ENCODE measurements at places on chromosomes 2 and 18.

GRCh38 chr18:21439431-21439846 is 161.1 kb downstream of the ESCO1 start:
- DNase-seq = no peak

DNA sequence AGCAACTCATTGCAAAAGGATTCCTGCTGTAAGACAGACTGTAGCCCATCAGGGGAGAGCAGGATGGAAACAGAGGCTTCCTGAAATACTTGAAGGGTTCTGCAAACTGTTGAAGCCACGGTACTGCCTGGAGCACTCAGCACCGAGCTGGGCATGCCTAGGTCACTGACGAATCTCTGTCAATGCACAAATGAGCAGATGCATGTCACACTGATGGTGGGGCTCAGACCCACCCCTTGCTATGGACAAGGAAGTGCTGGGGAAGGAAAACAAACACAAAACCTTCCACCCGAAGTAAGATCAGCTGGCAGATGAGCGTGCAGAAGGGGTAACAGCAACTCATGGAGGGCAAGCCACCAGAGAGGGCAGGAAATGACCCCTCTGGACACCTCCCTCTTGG is 136.7 kb downstream of the BCL2 start:
- DNase-seq = no peak

DNA sequence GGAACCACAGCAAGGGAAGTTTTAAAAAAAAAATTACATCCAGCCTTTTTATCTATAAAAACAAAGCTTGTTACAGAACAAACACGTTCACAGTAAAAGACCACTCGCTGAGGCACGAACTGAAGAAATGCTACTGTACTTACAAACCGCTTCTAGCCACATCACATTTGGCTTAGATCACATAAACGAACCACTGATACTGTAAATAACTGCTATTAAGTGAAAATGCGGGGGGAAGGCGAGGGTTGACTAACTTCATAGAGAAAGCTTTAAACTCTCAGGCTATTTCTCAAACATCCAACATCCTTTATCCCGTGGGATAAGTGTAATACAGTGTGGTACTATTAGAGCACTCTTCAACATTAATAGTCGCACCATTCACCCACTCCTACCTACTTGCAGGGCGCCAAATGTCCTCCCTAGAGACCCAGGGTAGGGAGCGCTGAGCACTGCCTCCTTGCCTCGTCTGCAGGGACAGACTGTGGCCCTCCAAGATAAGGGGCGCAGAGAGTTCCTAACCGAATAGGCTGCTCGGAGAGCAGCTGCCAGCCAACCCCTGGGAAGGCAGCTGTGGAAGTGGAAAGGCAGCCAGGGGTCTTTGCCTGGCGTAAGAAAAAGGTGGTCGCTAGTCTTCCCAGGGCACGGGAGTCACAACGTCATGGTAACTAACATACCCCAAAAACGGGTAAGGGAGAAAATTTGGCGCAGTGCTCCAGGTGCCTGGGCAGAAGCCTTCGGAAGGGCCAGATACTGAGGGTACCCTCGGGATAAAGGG is 854 bp downstream of the GPR155 start:
- no peak for DNase-seq

DNA sequence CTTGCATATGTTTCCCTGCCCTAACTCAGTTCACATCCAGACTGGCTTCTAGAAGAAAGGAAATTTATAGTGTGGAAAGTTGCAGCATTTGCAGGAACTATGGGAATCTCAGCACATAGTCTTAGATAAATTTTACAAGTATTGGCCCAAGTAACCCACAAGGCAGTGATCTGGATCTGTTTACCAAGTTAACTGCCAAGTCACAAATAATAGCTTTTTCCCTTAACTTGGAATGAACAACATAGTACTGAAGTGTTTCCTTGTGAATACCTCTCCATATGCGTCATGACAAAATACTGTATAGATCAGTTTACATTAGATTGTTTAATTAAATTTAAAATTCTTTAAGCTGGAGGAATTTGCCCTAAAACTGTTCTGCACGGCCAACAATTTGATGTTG is 255.8 kb upstream of the EPAS1 start:
- no peak for DNase-seq

DNA sequence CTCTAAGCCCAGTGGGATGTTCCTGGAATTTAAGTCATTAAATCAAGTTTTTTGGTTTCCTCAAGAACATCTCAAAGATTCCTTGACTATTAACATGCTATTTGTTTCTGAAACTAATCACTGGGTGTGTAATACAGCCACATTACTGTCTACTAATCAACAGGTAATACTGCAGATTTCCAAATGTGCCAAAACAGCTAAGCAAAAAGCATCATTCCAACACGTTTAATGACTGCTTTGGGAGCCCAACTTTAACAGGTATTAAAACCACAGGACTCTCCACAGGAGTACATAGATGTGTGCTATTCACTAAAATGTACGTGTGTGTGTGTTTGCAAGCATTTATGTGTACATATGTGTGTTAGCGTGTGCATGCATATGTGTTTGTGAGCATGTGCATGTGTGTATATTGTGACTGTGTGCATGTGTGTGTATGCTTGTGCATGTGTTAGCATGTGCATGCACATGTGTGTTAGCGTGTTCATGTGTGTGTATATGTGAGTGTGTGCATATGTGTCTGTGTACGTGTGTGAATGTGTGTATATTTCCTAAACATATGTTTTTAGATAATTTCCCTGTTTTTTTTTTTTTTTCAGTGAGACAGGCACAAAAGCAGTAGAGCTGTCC is 80.7 kb downstream of the BCL11A start:
- no peak for DNase-seq

DNA sequence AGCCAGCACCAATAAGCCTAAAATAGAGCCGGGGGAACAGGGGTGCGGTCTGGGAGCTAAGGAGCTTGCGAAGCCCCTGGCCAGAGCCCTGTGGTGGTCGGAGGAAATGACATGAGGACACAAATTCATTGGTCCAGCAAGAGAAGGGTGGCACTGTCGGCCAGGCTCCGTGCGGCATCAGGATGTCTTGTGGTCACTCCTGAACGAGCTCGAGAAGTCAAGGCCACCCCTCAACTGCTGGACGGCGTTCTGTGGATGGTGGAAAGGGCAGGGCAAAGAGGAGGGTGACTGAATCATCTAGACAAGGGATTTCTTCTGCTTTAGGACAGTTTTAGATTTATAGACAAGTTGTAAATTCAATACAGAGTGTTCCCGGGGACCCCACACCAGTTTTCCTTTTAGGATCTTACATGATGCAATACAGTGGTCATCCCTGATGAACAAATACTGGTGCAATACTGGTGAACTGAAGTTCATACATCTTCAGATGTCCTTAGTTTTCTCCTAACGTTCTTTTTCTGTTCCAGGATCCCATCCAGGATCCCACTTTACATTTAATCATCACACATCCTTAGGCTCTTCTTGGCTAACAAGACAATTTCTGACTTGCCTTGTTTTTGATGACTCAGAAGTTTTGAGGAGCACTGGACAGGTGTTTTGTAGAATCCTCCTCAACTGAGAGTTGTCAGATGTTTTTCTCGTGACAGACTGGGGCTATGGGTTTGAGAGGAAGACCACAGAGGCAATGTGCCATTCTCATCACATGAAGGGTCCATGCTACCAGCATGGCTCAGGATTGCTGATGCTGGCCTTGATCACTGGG is 13.2 kb downstream of the EDAR start:
- no peak for DNase-seq

DNA sequence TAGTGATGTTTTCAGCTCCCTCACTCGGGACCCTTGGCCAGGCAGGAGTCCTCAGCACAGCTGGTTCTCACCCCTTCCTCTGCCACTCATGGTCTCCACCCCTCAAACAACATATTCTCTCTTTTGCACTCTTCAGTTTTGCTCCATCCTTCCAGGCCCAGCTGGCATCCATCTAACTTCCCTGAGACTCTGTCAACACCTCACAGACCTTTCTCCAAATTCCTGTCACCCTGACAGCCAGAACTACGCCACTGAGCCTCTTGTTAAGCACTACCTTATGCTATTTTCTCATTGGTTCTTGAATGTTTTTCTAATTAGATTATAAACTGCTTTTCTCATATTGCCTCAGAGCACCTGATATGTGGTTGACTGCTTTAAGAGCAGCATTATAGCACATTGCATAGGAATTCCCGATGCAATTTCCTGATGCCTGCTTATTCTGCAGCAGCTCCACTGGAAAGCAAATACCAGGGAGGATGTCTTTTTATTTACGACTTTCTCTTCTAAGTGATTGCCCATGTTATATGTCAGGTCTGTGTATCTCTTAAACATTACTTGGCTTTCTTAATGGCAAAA is 12.4 kb upstream of the INO80C start:
- DNase-seq = no peak

DNA sequence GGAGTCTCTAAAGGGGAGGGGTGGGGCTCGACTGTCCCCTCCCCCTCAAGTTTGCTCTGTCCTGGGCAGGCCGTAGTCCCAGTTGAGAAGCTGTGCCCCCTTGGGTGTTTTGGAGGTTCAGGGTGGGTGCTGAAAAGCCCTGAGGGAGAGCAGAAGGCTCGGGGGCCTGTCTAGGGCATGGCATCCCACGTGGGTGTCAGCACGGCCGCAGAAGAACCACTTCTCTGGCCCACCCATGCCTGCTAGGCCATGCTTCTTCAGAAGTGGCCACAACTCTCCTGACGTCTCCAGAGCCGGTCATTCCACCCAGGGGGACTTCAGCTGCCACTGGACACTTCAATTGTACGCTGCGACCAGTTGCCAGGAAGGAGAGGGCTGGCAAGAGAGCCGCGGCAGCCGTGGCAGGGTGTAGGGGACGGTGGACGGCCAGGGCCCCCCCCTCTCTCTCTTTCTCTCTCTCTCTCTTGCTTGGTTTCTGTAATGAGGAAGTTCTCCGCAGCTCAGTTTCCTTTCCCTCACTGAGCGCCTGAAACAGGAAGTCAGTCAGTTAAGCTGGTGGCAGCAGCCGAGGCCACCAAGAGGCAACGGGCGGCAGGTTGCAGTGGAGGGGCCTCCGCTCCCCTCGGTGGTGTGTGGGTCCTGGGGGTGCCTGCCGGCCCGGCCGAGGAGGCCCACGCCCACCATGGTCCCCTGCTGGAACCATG is at the start of gene INPP5D:
TSS of gene INPP5D (plus strand) at position 546 of the 704 bp plus-strand sequence. CDS start at position 683, 137 bp downstream.
- DNase-seq = peak; percentile 58

GRCh38 chr2:205357732-205358131 is 324.6 kb upstream of the NRP2 start:
- DNase-seq = no peak

DNA sequence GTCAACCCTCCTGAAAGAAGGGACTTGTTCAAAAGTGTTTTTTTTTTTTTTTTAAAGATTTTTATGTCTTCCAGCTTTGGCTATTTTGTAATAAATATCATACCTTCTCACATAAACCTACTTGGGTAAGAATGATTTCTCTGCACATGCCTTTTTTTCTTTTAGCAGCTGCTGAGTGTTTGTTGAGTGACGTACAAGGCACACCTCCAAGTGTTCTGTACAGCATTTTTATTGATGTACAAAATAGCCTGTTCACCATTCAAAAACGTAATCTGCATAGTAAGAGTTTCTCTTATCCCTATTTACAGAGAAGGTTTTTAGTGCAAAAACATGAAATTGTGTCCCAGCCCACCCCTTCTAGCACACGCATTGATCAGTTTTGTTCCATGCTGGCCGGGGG is 77.6 kb downstream of the MEP1B start:
- DNase-seq = no peak

GRCh38 chr2:156356014-156356754 is 23.7 kb upstream of the NR4A2 start:
- no peak for DNase-seq

GRCh38 chr2:44168681-44169154 is at the start of gene PPM1B:
TSS of gene PPM1B (plus strand) at chr2:44168875. CDS start at chr2:44201200, 32,325 bp downstream.
- peak; percentile 99 for DNase-seq

GRCh38 chr18:76580288-76580962 is 85.4 kb upstream of the ZNF516 start:
- DNase-seq = no peak

DNA sequence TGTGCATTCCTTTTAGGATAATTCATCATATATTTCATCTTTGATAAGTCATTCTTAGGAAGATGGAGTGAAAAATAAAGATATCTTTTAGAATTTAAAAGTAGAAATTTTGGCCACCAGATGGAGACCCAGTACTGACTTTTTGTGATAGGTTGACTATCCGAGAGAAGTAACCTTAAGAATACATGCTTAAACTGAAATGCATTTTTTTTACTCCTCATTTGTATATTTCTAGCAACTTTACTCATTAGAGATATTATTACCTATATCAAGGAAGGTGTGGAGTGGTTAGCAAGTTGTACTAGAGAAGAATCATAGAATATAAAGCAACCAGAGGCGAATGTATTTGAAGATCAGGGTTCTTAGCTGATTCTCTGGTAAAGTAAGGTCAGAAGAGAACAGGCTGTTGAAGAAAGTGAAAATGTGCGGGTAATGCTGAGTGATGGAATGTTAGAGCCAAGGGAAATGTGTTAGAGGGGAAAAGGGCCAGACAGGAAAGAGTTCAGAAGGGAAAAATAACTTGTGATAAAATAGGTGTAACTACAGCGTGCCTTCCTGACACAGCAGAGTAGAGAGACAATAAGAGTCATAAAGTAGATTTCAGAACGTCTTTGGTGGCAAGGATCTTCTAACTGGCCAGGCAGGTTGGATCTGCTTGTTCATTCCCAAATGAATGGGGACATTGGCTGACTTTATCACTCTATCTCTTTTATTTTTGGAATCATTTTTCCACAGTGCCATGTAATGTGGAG is 52.3 kb downstream of the TDRD15 start:
- DNase-seq = no peak

DNA sequence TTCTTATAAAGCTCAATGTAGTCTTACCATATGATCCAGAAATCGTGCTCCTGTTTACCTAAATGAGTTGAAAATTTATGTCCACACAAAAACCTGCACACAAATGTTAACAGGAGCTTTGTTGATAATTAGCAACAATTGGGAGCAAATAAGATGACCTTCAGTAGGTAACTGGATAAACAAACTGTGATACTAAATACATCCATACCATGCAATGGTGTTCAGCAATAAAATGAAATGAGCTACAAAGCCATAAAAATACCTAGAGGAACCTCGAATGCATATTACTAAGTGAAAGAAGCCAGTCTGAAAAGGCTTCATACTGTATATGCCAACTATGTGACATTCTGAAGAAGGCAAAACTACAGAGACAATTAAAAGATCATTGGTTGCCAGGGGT is 185.6 kb upstream of the HNRNPA3 start:
- DNase-seq = no peak

DNA sequence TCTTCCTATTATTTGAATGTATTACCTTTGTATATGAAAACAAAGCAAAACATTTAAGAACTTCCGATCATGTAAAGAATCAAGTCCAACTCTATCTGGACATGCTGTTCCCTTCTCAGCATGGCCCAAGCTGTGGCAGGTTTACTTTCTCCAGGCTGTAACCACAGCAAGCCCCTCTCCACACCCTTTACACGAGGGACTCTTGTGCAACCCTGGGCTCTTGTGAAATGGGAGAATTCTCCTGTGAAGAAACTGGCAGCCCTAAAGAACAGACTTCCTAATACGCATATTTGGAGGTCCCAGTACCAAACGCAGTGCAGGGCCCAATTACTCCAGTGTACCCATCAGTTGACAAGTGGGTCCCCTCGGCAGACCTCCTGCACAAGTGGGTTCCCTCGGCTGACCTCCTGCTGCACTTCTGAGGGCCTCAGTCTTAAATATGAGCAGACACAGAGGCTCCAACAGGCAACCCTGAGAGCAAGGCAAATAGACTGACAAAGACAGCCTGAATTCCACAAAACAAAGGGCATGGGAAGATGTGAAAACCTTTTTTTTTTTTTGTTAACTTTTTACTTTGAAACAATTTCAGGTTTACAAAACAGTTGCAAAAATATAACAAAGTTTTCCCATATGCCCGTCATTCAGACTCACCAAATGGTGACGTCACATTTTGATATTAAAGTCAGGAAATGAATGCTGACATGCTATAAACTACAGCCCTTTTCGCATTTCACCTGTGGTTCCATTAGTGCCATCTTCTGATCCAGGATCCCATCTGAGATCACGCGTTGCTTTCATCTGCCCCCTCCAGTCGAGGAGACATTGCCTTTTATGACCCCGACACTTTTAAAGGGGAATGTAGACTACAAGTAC is 78.2 kb downstream of the FBXO15 start:
- DNase-seq = no peak

All from stimulated activated CD8-positive, alpha-beta memory T cell treated with anti-CD3 and anti-CD28 coated beads, Interleukin-4, amount 100 ng/mL, for 1 hour (primary cell).